ENCODE measurements at places on chromosomes 2 and 18. TPM values are rescaled to one million over a fixed set of nuclear protein-coding genes. Genes with fewer than 3 reads are reported as not detected.

DNA sequence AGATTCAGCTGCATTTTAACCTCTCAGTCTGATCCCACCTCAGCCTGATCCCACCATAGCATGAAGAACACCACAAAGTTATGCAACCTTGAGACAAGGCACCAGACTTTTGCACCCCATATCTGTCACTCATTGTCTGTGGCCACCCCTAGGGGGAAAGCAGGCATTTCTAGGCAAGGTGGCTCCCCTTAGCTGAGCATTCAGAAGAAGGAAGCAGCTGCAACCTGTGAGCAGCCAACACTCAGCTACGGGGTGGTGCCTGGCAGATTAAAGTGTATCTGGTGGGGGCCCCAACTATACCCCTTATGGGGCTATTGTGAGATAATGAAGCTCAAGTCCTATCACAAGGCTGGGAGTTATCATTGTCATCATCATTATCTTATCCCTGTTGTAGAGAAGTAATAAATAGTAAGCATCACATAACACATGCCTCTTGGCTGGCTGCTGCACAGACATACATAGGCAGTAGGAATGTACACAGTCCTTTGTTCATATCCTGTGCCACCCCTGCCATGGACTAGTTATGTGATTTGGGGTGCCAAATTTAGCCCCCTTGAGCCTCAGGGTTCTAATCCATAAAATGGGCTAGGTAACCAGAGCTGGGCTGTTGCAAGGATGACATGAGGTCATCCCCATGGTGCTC, 20.6 kb upstream of the TMEM163 start:
- DNase-seq, result no peak

- DNase-seq, result no peak
Observed at GRCh38 chr2:37632310-37632709, 39.1 kb downstream of the CDC42EP3 start.

GRCh38 chr2:21860907-21861306, 737.1 kb downstream of the TDRD15 start:
- no peak for DNase-seq

DNA sequence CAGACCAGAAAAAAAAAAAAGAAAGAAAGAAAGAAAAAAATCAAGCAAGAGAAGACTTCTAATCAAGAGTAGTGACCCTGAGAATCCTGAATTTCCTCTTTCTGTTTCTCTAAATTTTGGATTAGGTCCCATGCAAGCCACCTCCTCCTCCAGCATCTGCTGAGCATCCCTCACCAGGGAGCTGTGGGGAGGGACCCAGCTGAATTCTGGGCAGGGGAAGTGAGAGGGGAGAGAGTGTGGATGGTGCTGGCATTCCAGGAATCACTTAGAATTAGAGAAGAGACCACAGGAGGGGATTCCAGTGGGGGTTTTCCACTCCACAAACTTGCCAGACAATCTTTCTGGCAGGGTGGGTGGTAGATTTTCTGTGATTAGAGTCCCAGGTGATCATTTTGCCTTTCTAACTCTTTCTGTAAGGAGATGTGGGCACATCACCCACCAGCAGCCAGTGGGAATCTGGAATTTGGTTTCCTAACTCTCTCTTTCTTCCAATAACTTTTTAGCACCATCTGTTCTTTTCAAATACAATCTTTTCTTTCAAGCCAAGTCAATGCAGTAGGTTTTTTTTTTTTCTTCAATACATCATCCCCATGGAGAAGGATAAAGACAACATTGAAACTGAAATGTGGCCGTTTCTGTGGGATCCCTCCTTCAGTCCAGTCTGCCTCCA, 279.2 kb downstream of the CLIP4 start:
- no peak for DNase-seq

- no peak for DNase-seq
Observed at GRCh38 chr2:120108049-120108448, 95.2 kb downstream of the EPB41L5 start.

DNA sequence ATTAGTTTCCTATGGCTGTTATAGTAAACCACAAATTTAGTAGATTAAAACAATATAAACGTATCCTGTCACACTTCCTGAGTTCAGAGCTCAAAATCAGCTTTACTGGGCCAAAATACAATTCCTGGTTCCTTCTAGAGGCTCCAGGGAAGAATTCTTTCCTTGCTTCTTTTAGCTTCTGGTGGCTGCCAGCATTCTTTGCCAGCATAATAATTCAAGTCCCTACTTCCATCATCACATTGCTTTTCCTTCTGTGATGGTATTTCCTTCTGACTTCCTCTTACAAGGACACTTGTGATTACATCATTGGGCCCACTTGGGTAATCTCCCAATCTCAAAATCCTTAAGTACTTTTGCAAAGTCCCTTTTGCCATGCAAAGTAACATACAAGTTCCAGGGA, 40.6 kb downstream of the MOB4 start:
- DNase-seq, result no peak

GRCh38 chr2:229849073-229849472, 72.7 kb downstream of the TRIP12 start:
- DNase-seq, result no peak

- peak; percentile 74 for DNase-seq
Observed at GRCh38 chr18:3012136-3013023, 564 bp downstream of the LPIN2 start.

DNA sequence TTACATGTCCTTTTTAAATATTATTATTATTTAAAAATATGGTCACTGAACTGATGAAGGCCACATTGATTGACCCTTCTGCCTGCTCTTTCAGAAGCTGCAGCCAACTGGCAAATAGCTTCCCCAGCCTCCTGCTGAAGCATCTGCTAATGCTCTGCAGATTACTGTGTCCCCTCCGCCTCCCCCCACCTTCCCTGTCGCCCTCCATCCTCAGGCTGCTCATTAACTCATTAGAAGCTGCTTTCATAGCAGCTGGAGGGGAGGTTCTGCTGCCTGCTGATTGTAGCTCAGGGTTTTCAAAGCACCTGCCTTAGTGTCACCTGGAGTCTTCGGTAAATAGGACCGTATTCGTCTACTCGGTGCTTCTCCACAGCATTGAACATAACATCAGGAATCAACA, 24.8 kb upstream of the LMAN1 start:
- no peak for DNase-seq

DNA sequence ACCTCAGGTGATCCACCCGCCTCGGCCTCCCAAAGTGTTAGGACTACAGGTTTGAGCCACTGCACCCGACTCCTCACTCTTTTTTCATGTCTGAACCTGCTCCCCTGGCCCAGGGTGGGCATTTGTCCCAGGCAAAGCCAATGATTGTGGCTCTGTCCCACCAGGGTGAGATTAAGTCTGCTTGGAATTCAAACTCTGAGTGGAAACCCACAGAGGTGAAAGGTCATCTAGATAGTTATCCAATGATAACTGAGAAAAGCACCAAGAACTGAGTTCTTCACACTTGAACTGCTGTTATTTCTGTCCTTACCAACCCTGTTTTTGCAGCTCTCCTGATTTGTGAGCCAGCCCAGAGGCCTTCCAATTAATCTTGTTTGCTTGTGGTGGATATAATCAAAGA, 62.4 kb upstream of the ACVR1 start:
- no peak for DNase-seq

DNA sequence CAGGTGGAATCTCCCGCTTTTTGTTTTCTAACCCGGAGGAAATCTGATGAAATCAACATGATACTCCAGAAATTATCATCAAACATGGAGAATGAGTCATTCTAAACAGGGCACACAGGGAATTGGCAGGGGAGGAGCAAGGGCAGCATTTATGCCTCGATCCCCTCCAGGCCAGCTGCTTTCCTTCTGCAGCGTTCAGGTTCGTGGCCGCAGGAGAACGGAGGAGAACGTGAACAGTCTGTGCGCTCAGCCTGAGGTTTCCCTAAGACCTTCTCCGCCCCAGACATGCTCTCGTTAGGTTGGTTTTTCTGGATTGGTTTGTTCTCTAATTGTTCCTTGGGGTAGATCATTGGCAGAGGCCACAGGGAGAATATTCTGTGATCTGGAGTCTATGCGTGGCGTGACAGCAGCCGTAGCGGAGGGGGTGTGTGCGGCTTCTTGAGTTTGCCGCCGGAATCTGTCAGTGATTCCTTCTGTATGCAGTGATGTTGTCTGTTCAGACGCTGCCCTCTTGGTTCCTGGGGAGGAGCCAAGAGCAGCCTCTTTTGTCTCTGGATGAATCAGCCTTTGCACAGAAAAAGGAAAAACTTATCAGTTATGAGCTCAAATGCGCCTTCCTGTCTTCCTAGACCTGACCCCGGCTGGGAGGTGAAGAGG, 75.9 kb downstream of the SH3BP4 start:
- no peak for DNase-seq

- no peak for DNase-seq
Observed at GRCh38 chr2:109437325-109438090, 176.3 kb downstream of the SEPTIN10 start.

GRCh38 chr2:32067549-32067948, 4.2 kb downstream of the SPAST start:
- DNase-seq, result no peak

- DNase-seq, result no peak
Observed at GRCh38 chr2:138630164-138630563, 128.6 kb downstream of the SPOPL start.

SETBP1 gene
- 62.7 TPM for total RNA-seq

SLC25A52 gene
- total RNA-seq, result not detected

STK36 gene
- total RNA-seq, result 60.4 TPM

Measured in type B pancreatic cell (in vitro differentiated cells).